Eye (tissue), 1 donor: ENCODE measurements at places on chromosomes 16 and 17.

DNA sequence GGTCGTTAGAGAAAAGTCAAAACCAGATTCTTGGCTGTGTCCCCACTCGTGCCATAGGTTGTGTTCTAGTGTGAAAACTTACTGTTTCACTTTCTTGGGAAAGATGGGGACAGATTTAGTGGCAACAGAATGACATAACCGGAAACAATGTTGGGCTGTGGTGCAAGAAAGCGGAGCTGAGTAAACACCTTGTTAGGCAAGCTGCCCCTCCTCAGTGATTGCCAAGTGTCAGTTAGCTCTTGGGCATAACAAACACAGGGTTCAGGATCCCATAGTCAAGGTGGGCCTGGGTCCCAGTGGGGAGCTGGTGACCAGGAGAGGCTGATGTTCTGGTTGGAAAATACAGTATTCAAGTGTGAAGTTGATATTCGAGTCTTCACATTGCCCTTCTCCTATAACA lies 15.4 kb downstream of the UBN1 start:
- no peak for DNase-seq

DNA sequence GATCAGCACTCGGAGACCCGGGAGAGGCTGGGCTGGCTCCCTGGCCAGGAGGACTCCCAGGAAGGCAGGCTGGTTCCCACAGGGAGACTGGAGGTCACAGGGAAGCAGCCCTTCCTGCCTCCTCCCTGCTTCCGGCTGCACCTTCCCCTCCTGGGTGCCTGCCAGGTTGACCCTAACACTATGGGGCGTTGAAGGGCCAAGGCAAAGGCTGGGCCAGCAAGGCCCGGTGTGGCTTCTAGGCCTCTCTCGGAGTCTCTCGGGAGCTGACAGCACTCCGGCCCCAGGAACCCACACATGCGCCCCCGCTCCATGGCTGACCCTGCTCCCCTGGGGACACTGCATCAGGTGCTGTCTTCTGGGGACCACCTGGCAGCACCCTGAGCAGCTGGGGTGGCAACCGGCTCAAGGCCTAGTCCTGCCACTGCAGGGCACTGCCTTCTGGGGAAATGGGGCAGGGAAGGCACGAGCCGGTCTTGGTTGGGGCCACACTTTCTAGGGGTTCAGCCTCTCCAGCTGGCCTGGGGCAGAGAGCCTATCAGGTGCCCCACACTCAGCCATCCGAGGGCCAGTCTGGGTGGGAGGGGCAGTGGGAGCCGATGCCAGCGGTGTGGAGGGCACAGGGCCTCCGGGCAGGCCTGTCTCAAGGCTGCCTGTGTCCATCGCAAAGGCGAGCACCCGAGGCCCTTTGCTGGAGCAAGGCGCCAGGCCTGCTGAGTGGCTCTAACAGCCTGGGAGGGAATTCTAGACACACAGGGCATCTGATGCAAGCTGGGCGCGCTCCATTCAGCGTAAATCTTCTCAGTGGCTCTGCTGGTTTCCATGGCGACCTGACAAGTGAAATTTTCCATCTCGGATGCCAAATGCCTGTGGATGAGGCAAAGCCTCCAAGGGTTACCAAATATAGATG lies 5.6 kb upstream of the MTSS2 start:
- peak; percentile 87 for DNase-seq

- DNase-seq: no peak
These were observed 35.2 kb downstream of the CYTH1 start for GRCh38 chr17:78746949-78747269.

GRCh38 chr16:10485159-10485558 lies 95.2 kb downstream of the EMP2 start:
- DNase-seq: no peak

- peak; percentile 74 for DNase-seq
These were observed 737.5 kb downstream of the KCNJ2 start for GRCh38 chr17:70906808-70907207.

- no peak for DNase-seq
These were observed 13.1 kb upstream of the CYB5B start for GRCh38 chr16:69411064-69411985.

DNA sequence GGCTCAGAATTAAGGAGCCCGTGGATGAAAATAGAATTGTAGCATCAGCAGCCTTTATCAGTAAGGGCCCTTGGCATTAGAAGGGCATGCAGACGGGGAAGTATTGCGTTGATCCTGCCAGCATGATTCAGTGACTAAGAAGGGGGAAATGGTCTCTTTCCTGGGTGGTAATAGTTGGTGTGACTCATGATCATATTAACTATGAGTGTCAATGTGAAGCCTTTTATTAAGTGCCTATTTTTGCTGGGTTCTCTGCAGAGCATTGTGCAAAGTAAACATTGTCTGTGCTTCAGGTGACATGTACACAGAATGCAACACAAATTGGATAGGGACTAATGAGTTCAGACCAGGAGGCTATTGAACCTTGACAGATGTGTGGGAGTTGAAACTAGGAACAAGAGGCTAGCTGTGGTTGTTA lies 24.5 kb downstream of the RCVRN start:
- no peak for DNase-seq

GRCh38 chr16:62036101-62036801 lies at the start of gene CDH8:
CDH8 (minus strand) TSS chr16:62036438; CDS start chr16:62021403, 15,035 bp downstream.
- peak; percentile 87 for DNase-seq

DNA sequence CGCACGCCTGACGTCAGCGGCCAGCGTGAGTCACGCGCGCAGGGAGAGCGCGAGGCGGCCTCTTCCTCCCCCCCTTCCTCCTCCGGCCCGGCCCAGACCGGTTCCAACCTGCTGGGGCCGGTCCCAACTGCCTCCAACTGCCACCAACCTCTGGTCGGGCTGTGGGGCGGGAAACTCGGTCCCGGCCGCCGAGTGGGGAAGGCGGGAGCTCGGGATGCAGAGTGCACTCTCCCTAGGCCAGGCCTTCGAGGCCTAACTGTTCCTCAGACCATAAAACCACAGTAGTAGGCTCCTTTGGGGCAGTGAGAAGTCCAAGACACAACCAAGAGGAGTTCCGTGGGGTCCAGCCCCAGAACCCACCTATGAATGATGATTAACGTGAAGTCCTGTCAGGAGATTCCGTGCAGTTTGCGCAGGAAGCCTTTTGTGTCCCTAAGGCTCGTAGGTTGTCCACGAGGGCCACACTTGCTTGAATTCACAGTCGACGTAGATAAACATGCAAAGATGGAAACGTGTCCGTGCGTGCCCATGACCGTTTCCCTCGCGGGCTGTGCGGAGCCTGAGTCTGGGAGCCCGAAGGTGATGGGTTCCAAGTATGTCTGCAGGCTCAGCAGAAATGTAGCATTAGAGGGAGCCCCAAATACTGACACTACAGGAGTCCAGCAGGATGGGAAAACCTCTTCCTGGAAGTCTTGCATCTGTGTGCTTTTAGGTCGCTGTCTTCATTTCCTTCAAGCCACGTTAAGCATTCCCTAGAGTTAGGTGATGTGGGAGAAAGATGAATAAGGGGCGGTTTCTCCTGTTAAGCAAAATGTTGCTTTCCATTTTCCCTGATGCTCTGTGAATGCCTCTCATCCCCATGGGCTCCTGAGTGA lies 647 bp downstream of the UNK start:
- DNase-seq: peak; percentile 96

- DNase-seq: no peak
These were observed 106.8 kb downstream of the CCDC182 start for GRCh38 chr17:57638284-57638683.

DNA sequence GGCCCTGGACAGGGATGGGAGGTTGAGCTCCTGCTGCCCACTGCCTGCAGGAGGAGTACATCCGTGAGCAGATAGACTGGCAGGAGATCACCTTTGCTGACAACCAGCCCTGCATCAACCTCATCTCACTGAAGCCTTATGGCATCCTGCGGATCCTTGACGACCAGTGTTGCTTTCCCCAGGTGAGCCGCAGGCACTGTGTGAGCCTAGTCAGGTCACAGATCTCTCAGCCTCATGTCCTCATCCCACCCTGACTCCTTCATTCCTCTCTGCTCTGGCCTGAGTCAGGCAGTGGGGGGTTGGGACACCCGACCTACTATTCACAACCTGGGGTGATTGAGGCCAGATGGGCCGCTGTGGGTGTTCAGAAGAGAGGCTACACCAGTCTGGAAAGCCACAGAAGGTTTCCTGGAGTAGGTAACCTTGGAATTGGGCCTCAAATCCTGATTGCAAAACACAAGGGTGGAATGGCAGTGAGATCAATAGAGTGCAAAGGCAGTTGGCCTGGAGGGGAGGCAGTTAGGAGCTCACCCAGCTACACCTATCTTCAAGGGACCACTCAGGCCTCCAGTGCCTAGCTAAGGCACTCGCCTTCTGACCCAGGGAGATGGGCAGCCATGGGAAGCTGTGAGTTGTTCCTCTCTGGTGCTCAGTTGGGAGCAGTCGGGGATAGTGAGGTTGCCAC lies 29.7 kb downstream of the MYO15A start:
- no peak for DNase-seq

DNA sequence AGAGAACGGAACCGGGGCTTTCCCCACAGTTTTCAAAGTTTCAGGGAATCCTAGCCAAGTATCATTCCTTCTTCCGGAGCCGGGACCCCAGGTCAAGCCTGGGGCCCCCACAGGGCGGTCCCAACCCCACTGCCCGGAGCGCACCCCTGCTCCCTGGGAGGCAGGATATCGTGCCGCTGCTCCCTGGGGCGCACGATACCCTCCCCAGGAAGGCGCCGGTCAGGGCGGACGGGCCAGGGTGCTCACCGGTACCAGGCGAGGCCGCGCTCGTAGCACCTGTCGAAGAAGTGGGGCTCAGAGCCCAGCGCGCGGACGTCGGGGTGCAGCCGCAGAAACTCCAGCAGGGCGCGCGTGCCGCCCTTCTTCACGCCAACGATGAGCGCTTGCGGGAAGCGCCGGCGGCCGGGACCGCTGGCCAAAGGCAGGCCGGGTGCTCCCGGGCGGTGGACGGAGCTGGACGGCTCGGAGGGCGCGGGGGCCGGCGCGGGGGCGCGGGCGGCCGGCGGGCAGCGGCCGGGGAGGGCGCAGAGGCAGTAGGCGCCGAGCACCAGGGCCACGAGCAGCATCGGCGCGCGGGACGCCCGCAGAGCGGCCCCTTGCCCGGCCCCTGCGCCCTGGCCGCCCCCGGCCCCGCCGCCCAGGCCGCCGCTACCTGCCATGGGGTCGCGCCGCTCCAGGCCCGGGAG lies 407 bp downstream of the HS3ST6 start:
- DNase-seq: peak; percentile 25

GRCh38 chr17:66507982-66508760 lies 205.8 kb downstream of the PRKCA start:
- DNase-seq: no peak
